ENCODE measurements at places on chromosomes 4 and X.

GRCh38 chr4:168695288-168695687 is 198.4 kb downstream of the PALLD start:
- DNase-seq = no peak

DNA sequence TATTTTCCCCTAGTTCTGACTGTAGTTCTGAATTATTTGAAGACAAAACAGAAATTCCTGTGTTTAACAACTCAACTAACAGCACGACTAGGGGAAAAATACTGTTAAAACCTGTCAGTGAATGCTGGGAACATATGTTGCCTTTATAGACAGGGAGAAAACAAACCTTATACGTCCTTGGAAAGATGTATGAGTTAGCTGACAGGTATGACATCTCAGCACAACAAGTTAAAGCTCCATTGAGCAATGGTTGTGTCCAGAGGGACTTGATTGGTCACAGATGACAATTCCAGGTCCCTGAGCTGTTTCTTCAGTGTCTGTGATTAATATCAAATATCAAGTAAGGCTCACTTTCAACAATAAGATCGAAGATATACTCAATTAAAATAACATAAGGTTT is 58.2 kb upstream of the DDIT4L start:
- no peak for DNase-seq

- DNase-seq = no peak
Observed at GRCh38 chr4:40702137-40702799, 47.5 kb upstream of the NSUN7 start.

GRCh38 chr4:169345316-169345721 is 74.6 kb upstream of the SH3RF1 start:
- peak; percentile 57 for DNase-seq

- no peak for DNase-seq
Observed at GRCh38 chrX:20913760-20914159, 460.5 kb upstream of the CNKSR2 start.

Measured in midbrain (tissue), 1 donor.